SK-N-DZ (cell line): ENCODE measurements at places on chromosomes 5 and 9.

GRCh38 chr9:94888775-94889174, 162.3 kb downstream of the AOPEP start:
- DNase-seq, result no peak

DNA sequence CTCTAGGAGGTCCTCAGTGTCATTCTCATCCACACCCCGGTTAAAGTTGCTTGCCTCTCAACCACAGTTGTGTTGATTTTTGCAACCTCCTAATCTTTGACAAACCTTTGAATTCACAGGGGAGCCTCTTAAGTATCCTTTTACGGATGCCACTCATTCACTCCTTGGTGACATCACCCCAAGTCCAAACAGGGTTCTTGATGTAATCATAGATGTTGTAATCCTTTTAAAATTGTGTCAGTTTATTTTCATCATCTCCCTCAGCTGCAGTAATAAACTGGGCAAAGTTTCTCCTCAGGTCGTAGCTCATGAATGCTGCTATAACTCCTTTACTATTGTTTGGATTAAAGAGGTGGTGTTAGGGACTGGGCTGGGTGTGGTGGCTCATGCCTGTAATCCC, 637.2 kb upstream of the NUDT12 start:
- DNase-seq, result no peak

DNA sequence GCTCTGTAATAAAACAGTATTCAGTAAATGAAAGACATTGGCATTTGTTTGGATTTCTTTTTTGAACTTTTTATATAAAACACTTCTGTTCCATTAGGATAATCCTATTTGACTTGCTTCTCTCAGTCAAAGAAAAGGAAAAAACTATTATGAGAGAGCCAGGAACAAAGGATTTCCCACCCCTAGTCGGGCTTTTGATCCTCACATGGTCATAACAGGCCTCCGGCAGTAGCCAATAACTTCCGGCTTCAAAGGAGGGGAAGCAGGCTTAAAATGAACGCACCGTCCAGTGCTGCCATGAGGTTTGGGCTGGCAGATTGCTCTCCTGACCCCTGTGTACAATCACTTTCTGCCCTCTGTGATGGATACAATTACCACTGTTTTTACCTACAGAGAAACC, 209.3 kb downstream of the ZNF608 start:
- no peak for DNase-seq

- DNase-seq, result no peak
Observed at GRCh38 chr5:17304282-17304681, 86.9 kb downstream of the BASP1 start.

GRCh38 chr9:73073337-73074175, 78.1 kb upstream of the ANXA1 start:
- no peak for DNase-seq
